ENCODE measurements at places on chromosomes 7 and 10.
A peak's percentile ranks its signal among the peaks of the same experiment; 100 is the strongest.

DNA sequence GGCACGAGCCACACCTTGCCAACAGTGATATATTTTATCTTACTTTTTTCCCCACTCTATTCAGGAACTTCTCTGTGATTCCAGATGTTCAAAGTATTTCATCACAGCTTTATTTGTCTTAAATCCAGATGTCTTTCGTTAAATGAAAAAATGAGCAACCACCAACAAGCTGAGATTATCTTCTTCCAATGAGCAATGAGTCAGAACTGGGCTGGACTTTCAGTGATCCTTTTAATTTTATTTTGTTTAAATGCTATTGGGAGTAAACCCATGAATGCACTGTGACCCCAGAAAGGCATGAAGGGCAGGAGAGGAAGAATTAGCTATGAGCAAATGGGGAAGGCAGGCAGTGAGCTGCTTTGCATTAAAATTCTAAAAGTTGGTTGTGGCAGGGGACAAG is 77.6 kb upstream of the IMMP2L start:
- no peak for DNase-seq

DNA sequence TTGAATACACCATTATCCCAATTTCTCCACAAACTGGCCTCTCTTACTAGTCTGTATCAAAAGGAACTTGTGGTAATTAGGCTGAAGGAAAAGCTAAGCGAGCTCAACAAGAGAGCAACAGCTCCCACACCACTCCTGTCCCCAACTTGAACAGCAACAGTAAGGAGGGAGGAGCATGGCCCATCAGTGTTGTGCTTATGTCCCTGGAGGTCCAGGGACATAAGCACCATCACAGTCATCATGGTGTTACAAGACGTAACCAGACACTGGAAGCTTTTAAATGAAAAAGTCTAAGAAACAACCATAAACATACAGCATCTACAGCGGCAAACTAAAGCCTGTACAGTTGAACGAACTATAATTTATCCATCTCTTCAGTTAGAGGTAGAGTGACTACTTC is 989 bp downstream of the ERLIN1 start:
- no peak for DNase-seq

DNA sequence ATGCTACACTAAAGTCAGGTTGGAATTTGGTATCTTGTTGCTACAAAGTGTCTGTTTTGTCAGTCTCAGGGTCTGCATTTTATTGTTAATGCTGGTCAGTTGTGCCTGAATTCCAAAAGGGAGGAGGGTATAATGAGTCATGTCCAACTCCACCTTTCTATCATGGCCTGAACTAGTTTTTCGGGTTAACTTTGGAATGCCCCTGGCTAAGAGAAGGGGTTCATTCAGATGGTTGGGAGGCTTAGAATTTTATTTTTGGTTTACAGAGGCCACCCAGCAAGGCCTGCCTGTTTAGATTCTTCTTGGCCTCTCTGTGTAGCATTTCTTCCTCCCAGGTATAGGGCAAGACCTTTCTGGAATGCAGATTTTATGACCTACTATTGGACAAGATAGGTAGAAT is 93.2 kb downstream of the SKIDA1 start:
- DNase-seq, result no peak

- DNase-seq, result no peak
Measured at GRCh38 chr7:4916113-4916512, 32.6 kb upstream of the RADIL start.

DNA sequence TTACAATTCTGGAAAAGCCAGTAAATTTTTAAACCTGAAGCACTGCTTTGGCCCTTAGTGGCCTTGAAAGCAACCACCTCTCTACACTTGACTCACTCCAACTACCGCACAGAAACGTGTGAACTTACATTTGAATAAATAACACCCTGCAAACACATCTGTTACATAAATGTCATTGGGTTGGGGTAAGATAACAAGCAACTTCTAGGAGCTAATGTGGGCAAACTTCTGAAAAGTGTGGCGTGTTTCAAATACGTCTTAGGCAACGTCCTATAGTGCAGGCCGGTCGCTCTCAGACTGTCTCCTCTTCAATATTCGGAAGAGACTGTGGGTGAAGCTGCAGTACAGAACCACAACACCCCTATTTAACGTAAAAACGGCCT is 474 bp downstream of the ORC5 start:
- no peak for DNase-seq

- DNase-seq, result no peak
Measured at GRCh38 chr10:32577448-32577847, 131.5 kb downstream of the CCDC7 start.

DNA sequence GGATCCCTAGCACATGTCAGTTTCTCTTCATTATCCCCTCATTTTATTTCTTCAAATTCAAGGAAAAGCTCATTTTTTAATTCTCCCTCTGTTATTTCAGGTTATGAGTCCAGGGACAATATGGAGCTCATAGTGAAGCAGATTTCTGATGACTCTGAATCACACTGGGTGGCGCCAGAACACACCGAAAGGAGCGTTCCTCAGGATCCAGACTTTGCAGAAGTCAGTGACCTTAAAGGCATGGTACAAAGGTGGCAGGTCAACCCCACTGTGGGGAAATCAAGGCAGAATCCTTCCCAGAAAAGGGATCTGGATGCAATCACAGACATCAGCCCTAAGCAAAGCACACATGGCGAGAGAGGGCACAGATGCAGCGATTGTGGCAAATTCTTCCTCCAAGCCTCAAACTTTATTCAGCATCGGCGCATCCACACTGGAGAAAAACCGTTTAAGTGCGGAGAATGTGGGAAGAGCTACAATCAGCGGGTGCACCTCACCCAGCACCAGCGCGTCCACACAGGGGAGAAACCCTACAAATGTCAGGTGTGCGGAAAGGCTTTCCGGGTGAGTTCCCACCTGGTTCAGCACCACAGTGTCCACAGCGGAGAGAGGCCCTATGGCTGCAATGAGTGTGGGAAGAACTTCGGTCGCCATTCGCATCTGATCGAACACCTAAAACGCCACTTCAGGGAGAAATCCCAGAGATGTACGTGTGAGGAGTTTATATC is 21.4 kb downstream of the ZKSCAN5 start:
- DNase-seq, result peak; percentile 26

- no peak for DNase-seq
Measured at GRCh38 chr7:124630395-124630794, 135.2 kb downstream of the GPR37 start.

GRCh38 chr10:104255311-104255981 is 754 bp downstream of the GSTO1 start:
- no peak for DNase-seq

DNA sequence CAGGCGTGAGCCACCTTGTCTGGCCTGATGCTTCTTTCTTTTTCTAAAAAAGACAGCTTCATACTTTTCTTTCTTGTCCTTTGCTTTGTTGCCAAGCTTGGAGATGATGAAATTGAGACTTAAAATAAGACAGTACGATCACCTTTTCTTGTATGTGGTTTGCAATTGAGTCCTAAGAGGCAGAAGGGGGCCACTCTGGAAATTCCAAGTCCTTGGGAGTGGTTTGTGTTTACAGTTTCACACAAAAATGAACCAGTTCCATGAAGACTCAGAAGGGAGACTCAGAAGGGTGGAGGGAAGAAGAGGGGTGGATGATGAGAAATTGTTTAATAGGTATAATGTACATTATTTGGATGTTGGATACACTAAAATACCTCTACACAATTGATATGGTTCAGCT is 70.7 kb upstream of the TNS3 start:
- DNase-seq, result no peak

DNA sequence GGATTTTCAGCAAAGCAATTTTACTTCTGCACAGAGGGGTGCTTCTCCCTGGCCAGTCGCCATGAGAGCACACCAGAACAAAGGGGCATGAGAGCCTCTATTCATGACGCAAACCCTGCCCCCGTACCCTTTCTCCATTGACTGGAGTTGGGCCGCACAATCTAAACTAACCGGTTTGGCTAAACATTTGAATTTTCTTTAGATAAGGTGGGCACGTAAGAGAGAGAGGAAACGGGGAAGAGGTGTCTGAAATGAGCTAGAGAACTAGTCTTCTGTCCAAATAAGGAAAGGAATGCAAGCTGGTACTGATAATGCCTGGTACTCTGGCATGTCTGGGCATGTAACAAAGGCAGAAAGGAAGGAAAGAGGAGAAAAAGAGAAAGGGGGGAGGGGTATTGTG is 13.2 kb upstream of the SCIN start:
- no peak for DNase-seq

- no peak for DNase-seq
Measured at GRCh38 chr7:5452937-5453540, 29.4 kb upstream of the TNRC18 start.

DNA sequence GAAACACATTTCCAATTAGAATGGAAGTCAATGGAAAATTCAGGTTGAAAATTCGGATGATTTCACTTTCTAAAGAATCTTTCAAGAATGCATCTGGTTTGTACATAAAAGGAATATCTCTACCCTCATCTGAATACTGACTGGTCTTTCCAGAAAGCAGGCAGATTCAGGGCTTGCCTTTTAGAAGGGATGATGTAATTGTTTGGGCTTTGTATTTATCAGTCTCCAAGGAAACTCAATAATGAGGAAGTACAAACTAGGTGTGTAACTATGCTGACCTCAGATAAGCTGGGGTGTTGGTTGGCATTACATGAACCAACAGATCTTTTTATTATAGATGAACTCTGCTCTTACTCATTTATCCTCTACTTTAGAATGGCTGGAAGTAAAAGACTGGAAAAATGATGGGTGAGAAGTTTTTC is 24.1 kb downstream of the PDLIM1 start:
- DNase-seq, result no peak

- no peak for DNase-seq
Measured at GRCh38 chr7:158747408-158747807, 42.8 kb upstream of the NCAPG2 start.

GRCh38 chr7:87934699-87935383 is 790 bp downstream of the ADAM22 start:
- no peak for DNase-seq

DNA sequence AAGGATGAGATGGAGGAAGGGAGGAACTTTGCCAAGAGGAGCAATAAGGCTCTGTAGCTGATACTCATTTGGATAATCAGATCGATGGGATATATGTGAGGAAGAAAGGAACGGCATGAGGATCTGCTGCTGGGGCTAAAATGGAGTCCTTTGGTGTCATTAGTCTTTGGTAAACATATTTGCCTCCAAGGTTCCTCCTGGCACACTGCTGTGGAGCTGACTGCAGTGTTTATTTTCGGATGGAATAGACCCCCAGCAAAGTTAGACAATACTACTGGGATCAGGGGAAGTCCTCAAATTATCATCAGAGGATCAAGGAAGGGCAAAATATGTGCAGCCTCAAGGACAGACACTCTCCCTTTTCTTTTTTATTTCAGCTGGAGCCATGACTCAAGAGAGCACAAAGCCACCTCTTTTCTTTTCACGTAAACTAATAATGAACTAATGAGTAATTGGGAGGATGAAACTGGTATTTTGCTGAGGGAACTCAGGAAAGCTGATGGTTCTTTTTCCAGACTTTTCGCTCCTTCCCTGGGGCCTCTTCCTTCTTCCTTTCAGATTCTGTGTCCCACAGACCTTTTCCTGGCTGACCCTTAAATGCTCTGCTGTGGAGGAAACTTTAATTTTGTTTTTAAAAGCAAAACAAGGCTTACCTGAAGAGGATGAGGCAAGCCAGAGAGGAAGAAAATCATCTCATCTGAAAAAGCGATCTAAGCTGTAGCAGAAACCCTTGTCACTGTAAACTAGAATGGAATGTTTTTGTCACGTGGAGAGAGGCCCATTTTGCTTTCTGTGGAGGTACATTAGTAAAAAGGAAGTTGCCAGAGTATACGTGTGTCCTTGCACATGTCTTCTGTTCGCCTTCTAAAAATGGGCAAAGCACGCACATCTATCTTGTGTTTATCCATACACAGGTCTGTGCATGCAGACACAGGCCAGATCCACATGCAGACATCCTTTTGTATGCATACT is 33.3 kb downstream of the LRMDA start:
- no peak for DNase-seq

- DNase-seq, result no peak
Measured at GRCh38 chr7:149865437-149865836, 8.3 kb upstream of the ATP6V0E2 start.

- DNase-seq, result no peak
Measured at GRCh38 chr10:103692436-103692951, 162.9 kb downstream of the SH3PXD2A start.

DNA sequence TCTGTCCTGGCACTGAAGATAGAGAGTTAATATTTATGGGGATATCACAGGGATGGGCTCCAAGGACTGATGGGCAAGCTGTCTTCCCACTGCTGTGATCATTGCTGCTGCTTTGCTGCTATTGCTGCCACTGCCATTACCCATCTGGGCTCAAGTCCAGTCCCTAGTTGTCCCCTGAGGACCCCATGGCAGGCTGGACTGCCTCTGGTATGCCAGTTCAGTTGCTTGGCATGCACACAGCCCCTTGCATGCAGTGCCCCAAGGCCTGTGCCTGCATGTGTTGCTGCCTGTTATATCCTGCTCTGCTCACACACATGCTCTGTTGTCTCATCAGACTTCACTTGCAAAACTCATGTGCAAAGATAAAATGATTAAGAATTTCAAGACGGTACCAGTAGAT is 109.5 kb downstream of the ADRA2A start:
- DNase-seq, result no peak

- no peak for DNase-seq
Measured at GRCh38 chr10:5518143-5518542, 6.6 kb upstream of the CALML3 start.

DNA sequence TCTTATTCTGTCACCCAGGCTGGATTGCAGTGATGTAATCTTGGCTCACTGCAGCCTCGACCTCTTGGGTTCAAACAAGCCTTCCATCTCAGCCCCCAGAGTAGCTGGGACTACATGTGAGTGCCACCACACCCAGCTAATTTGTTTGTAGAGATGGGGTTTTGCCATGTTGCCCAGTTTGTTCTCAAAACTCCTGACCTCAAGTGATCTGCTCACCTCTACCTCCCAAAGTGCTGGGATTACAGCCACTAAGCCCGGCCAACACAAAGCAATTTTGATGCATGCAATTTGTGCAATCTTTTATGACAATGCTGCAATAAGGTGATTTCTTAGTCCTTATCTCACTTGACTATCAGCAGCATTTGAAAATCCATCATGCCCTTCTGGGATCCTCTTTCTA is 333.1 kb downstream of the FRMD4A start:
- DNase-seq, result no peak

DNA sequence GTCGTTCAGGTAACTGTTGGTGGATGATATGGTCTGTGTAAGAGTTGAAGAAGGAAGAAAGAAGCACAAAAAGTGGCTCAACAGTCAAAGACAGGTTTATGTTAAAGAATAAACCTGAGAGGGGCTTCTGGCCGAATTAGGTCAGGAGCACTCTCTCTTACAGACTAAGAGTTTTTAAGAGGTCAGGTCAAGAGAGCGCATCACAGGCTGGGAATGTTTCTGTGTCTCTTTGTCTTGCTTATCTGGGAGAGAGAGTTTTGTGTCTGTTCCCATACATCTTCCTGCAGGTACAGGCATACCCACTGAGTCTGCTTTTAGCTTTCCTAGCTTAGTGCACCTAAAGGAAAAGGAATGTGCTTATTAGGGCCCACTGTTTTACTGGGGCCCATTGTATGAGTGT is 22.2 kb upstream of the PRPF18 start:
- DNase-seq, result no peak

DNA sequence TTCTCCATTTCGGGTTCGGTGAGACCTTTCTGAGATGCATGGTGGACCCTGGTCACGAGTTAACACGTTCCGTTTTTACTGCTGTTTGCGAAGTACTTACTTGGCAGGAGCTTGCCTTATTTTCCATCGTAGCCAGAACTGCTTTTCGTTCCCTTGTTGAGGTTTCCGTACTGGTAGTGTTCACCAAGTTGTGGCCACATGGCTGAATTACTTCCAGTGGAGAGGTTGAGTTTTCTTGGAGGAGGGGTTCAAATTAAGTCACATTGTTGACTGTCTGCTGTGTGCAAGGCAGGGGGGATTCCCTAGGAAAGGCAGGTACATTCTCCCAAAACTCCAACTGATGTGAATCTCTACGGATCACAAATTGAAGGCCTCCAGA is 4.0 kb downstream of the MXI1 start:
- no peak for DNase-seq
